ENCODE measurements at places on chromosomes 2 and 18.

DNA sequence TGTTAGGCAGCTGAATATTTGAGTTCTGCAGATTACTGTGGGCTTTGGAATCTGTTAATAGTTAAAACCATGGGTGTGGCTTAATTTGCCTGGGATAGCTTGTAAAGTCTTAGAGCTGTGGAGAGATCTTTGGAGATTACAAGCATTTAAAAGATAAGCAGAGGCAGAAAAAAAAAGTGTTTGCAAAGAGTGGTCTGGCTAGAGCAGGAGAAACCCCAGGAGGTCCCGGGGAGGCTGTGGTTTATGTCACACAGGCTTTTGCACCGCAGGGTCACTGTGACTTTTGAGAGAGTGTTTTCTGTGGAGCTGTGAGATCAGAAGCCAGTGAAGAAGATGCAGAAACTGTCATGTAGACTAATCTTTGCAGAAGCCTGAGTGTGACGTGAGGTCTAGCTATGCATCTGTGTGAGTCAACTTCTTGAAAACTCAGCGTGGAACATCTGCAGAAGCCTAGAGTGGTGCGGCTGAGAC, 49.0 kb downstream of the SETBP1 start:
- peak; percentile 47 for DNase-seq

DNA sequence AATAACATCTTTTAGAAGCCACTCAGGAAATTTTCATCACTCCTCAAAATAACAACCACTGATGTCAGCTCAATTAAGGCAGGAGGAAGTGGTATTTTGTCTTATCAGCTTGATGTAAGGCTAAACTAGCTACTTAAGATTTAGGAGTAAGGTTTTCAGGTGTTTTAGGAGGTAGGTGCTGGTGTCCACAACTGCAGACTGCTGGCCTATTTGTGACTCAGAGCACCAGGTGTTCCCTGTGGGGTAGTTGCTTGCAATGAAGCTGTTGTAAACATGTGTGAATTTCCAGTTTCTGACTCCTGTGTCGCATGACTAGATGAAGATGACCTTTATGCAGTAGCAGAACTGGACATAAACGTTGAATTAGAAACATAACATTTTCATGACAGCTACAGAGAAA, 164.2 kb downstream of the THSD7B start:
- no peak for DNase-seq

GRCh38 chr2:128559533-128560515, 241.2 kb upstream of the HS6ST1 start:
- no peak for DNase-seq

GRCh38 chr2:96499061-96499960, 5.8 kb downstream of the NEURL3 start:
- DNase-seq = no peak

- no peak for DNase-seq
These were observed 47.8 kb downstream of the TMX3 start for GRCh38 chr18:68667121-68667520.

DNA sequence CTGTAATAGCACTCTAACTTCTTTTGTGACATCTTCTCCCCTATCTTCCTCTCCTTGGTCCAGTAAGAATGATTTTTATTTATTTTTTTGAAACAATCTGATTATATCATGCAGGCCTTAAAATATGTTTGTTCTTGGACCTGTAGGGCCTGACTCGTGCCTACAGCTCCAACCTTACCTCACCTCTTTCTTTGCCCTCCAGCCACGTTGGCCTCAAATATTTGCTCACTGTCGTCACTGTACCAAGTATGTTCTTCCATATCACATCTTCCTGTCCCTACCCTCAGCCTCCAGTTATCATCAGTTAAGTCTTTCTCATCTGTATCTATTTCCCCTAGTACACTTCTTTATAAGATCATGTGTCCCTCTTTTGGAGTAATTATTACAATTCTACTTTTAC, 125.5 kb downstream of the CDH7 start:
- DNase-seq = no peak

DNA sequence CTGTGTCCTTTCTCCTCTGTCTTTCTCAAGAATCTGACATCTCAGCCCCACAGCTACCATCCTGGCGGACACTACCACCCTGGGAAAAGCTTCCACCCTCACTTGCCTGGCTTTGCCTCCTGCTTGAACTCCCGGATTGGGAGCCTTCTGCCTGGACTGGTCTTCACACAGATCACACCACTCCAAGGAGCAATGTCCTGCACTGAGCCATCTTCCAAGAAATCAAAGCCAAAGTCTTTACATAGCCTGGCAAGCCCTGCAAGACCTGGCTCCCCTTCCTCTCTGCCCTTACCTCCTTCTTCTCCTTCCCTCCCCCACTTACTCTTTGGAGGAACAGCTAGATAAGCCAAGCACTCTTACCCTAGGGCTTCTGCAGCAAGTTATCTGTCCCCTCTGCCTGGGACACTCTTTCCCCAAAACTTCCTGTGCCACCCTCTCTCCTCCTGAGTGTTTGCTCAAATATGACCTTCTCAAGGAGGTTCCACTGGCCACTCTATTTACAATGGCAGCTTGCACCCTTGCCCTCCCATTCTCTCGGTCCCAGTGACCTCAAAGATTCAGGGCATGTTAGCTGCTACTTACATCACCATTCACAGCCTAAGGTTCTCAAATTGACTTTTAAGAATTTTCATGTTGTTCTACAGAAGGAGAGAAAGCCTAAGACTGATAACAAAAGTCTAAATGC, 9.7 kb downstream of the ATP8B1 start:
- DNase-seq = no peak

- DNase-seq = peak; percentile 48
These were observed 72.8 kb upstream of the TAF1B start for GRCh38 chr2:9770308-9771100.

DNA sequence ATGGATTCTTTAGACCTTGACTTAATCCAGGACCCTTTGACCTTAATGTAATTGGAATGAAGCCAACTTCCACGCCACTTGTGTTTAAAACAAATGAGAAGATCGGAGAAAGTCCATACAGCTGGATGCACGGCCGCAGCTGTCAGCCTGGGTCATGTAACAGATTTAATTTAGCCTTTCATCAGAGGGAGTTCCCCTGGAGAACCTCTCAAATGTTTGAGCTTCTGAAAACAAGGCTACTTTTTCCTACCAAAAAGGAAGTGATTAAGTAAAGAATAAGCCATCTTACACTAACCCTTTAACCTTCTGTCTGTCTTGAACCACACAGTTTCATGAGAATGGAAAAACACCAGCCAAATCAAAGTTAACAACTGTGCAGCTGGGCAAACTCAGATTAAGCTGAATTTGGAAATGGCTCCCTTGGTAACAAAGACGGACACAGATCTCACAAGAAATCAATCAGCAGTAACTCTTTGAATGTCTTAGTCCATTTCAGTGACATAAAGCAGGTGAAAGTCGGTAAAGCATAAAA, 103.6 kb downstream of the DOCK10 start:
- peak; percentile 45 for DNase-seq

- no peak for DNase-seq
These were observed 10.8 kb upstream of the NR4A2 start for GRCh38 chr2:156343096-156343939.

- DNase-seq = no peak
These were observed 2.8 kb upstream of the TANC1 start for GRCh38 chr2:158965641-158966040.

GRCh38 chr2:40435426-40436092, 16.3 kb downstream of the SLC8A1 start:
- no peak for DNase-seq

GRCh38 chr2:88247531-88247930, 77.4 kb downstream of the THNSL2 start:
- no peak for DNase-seq

DNA sequence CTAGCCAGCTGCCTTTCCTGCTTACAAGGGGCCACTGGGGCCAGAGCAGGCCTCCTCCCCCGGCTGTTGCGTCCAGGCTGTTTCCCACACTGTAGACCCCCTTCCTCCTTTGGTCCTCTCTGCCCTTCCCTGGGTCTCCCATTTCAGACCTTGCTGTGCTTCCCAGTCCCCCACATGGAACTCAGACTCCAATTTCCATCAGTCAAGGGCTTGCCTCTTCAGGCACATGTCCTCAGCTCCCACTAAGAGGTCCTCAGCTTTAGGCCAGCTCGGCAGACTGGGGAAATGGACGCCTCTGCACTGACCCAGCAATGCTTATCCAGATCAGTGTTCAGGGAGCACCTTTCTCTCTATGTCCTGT, 98.0 kb upstream of the BZW1 start:
- DNase-seq = no peak

DNA sequence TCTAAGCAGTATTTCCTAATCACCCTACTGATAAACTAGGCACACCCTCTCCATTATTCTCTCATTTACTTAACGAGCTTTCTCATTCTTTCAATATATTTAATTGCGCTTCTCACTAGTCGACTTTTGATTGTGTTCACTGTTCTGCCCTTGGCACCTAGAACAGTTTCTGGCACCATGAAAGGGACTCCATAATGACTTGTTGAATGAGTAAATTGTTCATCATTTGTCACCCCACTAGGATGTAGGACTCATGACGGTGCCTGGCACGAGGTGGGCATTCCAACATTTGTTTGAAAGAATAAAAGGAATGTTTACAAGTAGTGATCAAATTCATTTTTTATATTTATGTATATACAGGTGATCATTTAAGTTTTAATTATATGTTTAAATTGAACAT, 123.7 kb downstream of the DIS3L2 start:
- DNase-seq = no peak

DNA sequence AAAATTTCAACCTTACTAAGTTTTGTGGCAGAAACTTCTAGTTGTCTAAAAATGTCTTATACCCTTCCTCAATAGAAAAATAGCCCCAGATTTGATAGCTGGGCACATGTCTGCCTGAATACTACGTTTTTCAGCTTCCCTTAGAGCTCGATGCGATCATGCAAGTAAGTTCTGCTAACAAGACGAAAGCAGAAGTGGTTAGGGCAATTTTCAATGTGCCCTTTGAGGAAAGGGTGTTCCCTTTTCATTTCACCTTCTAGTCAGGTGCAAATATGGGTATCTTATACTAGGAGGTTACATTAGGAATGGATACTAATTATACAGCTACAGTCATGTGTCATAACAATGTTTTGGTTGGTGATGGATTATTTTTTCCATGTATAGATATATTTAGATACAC, 1572.1 kb upstream of the LRRTM1 start:
- DNase-seq = no peak

- no peak for DNase-seq
These were observed 18.2 kb upstream of the CALCRL start for GRCh38 chr2:187466129-187466792.

DNA sequence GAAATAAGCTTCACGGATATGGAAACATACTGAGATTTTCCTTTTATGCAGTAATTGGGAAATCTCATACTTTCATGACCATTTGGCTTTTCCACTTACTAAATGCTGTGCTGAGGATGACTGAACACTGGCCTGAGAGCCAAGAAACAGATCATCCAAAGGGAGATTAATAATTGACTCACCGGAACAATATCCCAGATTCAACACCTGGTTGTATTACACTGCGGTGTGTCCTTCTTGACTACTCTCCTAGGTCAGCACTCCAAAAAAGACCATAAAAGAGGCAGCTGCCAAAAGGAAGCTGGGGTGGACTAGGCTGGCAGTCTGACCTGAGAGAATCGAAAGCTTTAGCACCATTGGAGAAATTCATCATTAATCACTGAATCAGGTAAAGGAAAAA, 469.1 kb downstream of the CBLN2 start:
- no peak for DNase-seq

DNA sequence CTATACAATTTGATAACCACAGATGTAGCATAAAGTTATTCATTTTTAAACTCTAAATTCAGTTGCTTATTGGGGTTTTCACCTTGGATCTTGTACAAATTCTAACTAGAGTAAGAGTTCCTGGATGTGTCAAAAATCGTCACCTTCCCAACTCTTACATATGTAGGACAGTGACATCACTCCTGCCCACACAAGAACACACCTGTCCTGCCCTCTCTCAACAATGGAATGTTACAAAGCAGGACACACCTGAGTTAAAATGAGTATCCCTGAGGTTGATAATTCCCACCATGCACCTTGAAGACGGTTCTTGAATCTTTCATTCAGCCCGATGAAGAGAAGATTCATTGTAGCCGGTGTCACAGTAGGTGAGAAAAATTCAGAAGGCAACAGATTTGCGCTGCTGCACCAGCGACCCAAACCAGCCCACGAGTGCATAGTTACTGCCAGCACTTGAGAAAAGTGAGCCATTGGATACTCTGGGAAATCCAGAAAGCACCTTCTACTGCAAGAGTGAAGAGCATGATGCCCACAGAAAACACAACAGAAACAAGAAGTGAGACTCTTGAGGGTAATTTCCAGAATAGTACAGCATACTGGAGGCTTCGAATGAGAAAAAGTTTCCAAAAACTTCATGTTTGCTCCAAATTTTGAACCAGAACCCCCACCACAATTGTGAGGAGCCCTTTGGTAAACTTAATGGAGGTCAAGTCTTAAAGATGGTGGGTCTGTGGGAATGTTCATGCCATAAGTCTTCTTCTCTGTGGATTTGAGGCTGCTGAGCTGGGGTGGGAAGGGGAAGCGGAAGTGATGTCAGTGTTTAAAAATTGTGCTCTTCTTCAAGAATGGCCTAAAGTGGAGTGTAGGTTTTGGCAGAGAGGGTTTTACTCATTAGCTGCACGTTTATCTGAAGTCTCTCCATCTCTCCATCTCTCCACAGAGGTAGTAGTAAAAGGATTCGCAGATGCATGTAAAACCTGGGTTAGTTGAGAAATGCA, 34.7 kb upstream of the ADAM23 start:
- peak; percentile 17 for DNase-seq

GRCh38 chr2:25356088-25356487, 14.4 kb upstream of the DNMT3A start:
- DNase-seq = no peak

- DNase-seq = no peak
These were observed 209.6 kb downstream of the SRBD1 start for GRCh38 chr2:45401431-45401922.

- no peak for DNase-seq
These were observed 66.9 kb downstream of the ACVR1 start for GRCh38 chr2:157809212-157809611.

DNA sequence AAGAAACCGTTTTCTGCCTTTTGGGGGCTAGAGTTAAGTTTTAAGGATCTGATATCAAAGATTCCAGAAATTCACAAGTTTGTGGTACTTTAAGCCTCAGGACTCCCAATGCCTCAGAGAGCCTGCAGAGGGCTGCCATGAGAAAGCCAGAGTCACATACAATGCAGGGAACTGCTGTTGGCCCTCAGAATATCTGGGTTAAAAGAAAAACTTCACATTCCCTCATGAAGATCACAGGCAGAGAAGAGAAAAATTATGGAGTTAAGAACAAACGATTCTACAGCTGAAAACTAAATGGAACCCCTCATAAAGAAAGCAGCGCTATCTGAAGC, 39.5 kb downstream of the HDAC4 start:
- DNase-seq = no peak

- peak; percentile 86 for DNase-seq
These were observed 18.0 kb downstream of the ARID5A start for GRCh38 chr2:96554293-96555145.

DNA sequence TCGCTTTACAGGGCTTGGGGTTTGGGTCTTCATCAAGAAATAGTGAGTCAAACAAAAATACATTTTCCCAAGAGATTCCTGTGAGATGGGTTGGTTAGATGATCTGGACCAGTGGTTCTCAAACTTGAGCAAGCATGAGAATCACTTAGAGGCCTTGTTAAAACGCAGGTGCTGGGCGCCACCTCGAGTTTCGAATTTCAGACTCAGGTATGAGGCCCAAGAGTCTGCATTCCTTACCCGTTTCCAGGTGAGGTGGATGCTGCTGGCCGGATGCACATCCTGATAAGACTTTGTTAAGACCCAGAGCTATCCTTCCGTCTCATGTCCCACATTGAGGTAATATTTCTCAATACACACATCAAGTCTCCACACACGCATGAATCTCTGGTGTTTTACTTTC, 707.8 kb upstream of the SALL3 start:
- DNase-seq = no peak

- no peak for DNase-seq
These were observed 94.2 kb upstream of the SLC39A10 start for GRCh38 chr2:195562570-195563566.
